SK-N-SH (cell line): ENCODE measurements at places on chromosomes 7 and 10. TPM values are rescaled to one million over a fixed set of nuclear protein-coding genes. Genes with fewer than 3 reads are reported as not detected.

- peaks cover under 1% of the 10 kb centered on the region for H3K36me3 ChIP-seq
- H3K4me3 ChIP-seq: no peak overlapping the region
- no peaks in the 10 kb centered on the region for H3K27me3 ChIP-seq
- DNase-seq: no peak
- H3K27ac ChIP-seq: no peak overlapping the region
- H3K4me1 ChIP-seq: peaks cover 10% of the 10 kb centered on the region
Observed at GRCh38 chr10:22593636-22594198, 120.7 kb downstream of the PIP4K2A start.

DNA sequence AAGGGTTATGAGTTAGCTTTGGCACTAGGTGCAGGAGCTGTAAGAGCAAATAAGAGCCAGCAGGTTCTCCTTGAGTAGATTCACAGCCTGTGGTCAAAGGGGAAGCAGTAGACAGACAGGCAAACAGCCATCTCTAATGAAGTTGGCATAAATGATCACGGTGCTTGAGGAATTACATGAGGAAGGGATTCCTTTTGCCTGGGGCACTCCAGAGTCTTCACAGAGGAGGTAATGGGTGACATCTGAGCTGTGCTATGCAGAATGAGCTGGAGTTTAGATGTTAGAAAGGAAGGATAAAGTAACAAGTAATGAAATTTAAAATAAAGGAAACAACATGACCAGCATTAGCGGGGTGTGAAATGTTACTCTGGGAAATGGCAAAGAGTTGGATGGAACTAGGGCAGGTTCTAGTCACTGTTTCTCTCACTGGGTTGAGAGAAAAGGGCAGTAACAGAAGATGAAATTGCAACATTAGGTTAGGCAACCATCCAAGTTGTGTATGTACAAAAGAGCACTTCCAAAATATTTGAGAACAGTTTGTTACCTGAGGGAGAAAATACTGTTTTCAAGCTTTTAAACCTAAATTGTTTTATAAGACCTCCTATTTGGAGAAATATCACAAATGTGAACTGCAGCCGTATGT, 613.8 kb downstream of the PHTF2 start:
- no peak overlapping the region for H3K27ac ChIP-seq
- H3K4me1 ChIP-seq: no peaks in the 10 kb centered on the region
- no peaks in the 10 kb centered on the region for H3K36me3 ChIP-seq
- no peak for DNase-seq
- H3K27me3 ChIP-seq: no peaks in the 10 kb centered on the region
- no peak overlapping the region for H3K4me3 ChIP-seq

Gene SLC18A2
- 0.02 TPM in 1 of 2 replicates, not detected in the other for polyA plus RNA-seq

Gene SORCS1
- 0.66 and 2.4 TPM in 2 replicates for polyA plus RNA-seq
